ENCODE measurements at places on chromosomes 16 and 17. TPM values are rescaled to one million over a fixed set of nuclear protein-coding genes. Genes with fewer than 3 reads are reported as not detected.
A peak's percentile ranks its signal among the peaks of the same experiment; 100 is the strongest.

The CBX2 gene
- 3.1 TPM for total RNA-seq

- H3K27ac ChIP-seq: peak overlapping the region; percentile 85
- H3K4me3 ChIP-seq: no peak overlapping the region
- DNase-seq: no peak
Measured at GRCh38 chr17:50976951-50977472, 110.9 kb upstream of the TOB1 start.

- no peaks in the 10 kb centered on the region for H3K36me3 ChIP-seq
- no peak overlapping the region for H3K4me3 ChIP-seq
- no peak for DNase-seq
Measured at GRCh38 chr17:55463600-55463999, 42.0 kb upstream of the MMD start.

DNA sequence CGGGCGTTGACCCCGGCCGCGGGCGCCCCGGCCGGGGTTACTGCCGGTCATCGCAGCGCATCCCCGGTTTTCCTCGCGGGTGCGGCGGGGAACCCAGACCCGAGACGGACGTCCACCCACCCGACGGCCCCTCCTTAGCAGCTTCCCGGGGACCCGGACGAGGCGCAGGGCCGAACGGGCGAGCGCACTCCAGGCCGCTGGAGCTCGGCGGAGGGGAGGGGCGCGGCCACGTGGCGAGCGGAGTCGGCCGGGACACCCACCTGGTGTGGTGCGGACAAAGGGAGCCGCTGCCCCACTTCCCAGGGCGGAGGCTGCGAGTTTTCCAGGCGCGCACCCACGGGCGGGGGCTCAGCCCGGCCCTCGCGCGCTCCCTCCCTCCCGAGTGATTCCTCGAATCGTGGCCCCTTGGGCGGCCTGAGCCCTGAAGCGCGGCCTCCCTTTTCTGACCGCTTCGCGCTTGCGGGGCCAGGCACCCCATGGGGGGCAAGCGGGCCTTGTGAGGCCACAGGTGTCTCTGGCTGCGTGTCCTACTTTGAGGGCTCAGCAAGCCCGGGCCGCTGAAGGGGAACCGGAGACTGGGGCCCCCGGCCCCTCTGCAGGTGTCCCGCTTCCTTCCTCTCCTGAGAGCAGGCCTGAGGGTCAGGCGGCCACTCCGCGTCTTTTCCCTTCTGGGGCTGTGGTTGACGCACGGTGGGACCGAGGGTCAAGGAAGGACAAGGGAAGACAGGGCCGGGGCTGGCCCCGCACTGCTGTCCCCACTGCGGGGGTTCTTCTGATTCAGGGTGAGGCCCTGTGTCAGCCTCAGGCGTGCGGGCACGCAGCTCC lies 1.1 kb upstream of the FASN start:
- peaks cover 12% of the 10 kb centered on the region for H3K4me1 ChIP-seq
- H3K27me3 ChIP-seq: no peaks in the 10 kb centered on the region
- H3K36me3 ChIP-seq: peaks cover 2% of the 10 kb centered on the region

The MMP25 gene
- 2.2 TPM for total RNA-seq

The TPSB2 gene
- not detected for total RNA-seq

The KRT27 gene
- total RNA-seq: not detected

The SEZ6L2 gene
- 0.38 TPM for total RNA-seq

GRCh38 chr17:32636598-32637218 lies 149.9 kb downstream of the CDK5R1 start:
- H3K27me3 ChIP-seq: no peaks in the 10 kb centered on the region
- no peaks in the 10 kb centered on the region for H3K4me1 ChIP-seq
- DNase-seq: no peak
- no peak overlapping the region for H3K27ac ChIP-seq
- no peak overlapping the region for H3K4me3 ChIP-seq

The TEKT3 gene
- total RNA-seq: 0.33 TPM

GRCh38 chr17:75695141-75695829 lies 26.0 kb upstream of the ITGB4 start:
- H3K27ac ChIP-seq: no peak overlapping the region
- DNase-seq: no peak
- H3K27me3 ChIP-seq: no peaks in the 10 kb centered on the region
- H3K36me3 ChIP-seq: peaks cover 28% of the 10 kb centered on the region
- peaks cover 19% of the 10 kb centered on the region for H3K4me1 ChIP-seq

The MED1 gene
- 59.7 TPM for total RNA-seq

DNA sequence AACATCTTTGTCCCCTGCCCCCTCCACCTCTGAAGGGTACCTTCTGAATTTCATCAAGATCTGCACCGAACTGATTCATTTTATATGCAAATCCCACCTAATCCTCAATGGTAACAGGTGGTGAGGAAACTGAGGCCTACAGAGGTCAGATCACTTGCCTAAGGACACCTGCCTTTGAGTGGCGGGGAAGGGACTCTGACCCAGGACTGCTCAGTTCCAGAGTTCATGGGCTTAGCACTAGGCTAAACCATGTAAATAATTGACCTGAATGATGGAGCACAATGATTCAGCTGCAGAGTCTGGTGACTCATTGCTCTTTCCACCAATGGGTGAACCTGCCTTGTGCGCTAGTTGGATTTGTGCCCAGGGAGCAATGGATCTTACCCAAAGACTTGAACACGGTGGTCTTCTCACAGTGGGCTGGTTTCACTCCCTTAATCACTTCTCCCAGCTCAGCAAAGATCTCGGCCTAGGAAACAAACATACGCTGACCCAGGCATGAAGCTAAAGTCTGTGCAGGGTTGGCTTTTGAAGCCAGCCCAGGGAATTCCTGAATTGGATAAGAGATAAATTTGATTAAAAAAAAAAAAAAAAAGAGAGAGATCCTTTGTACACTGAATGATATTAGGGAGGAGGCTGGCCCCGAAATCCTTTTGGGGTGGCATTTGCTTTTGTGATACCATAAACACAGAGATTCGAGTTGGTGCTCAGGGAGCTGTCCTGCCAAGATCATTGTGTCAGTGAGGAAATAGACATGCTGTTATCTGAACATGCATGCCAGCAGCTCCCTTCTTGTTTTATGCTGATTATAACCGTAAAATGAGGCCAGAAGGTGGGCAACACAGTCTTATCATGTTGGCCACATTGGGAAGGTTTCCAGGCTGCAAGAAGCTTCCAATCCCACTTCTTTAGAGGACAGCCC lies 17.0 kb downstream of the CRYM start:
- no peak overlapping the region for H3K27ac ChIP-seq
- no peak overlapping the region for H3K4me3 ChIP-seq
- no peaks in the 10 kb centered on the region for H3K36me3 ChIP-seq
- DNase-seq: no peak

GRCh38 chr17:20200016-20200795 lies 191.0 kb downstream of the SPECC1 start:
- no peaks in the 10 kb centered on the region for H3K36me3 ChIP-seq
- peaks cover 2% of the 10 kb centered on the region for H3K4me1 ChIP-seq
- no peak overlapping the region for H3K27ac ChIP-seq

The TNP2 gene
- not detected for total RNA-seq
